ENCODE measurements at places on chromosomes 4 and X.

DNA sequence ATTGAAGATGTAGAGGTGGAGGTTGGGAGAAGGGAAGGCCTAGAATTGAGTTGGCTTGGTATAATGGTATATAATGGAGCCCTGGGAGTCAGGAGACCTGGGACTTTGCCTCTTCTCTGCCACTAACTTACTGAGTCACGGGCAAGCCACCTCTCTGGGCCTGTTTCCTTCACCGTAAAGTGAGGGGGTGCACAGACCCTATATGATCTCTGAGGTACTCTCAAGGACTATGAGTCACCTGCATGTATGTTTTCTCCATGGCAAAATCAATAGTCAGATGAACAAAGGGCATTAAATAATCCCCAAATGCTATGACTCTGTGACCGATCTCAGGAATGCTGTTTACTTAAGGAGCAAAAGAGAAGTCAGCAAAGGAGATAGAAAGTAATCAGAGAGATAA, 5.1 kb downstream of the P2RY4 start:
- DNase-seq: peak; percentile 8

DNA sequence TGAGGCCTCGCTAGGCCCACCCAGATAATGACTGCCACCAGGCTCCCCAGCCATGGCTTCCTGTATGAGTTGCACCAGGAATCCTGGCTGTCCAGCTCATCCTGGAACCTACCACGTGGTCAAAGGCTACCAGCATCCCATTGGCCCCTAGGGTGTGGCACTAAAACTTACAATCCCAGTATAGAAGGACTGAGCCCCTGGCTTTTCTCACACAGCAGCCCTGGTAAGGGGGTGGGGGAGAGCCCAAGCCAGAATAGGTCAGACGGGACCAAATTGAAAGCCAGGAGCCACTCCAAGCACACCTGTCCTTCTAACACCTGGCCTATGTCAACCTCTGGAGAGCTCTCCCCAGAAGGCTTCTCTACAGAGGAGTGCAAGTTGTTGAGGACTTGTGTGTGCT, 269.3 kb upstream of the AGTR2 start:
- no peak for DNase-seq

DNA sequence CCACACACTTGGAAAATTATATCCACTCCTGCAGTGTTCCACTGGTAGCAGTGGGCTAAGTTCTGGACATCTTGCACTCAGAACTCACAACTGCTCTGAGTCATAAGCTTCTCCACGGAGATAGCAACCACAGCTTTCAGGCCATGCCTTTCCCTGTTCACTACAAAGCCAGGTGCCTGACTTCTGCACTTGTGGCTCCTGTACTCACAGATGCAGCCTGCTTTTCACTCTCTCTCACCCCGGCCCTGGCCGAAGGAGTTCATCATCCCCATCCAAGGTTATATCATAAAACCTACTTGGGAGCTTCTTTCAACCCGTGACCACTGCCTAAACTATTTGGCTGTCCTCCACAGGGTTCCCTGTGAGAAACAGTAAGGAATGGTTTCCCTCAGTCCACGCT, 999.4 kb downstream of the GLUD2 start:
- DNase-seq: no peak

- DNase-seq: peak; percentile 87
These were observed 484.2 kb upstream of the HS3ST1 start for GRCh38 chr4:11912886-11913285.

DNA sequence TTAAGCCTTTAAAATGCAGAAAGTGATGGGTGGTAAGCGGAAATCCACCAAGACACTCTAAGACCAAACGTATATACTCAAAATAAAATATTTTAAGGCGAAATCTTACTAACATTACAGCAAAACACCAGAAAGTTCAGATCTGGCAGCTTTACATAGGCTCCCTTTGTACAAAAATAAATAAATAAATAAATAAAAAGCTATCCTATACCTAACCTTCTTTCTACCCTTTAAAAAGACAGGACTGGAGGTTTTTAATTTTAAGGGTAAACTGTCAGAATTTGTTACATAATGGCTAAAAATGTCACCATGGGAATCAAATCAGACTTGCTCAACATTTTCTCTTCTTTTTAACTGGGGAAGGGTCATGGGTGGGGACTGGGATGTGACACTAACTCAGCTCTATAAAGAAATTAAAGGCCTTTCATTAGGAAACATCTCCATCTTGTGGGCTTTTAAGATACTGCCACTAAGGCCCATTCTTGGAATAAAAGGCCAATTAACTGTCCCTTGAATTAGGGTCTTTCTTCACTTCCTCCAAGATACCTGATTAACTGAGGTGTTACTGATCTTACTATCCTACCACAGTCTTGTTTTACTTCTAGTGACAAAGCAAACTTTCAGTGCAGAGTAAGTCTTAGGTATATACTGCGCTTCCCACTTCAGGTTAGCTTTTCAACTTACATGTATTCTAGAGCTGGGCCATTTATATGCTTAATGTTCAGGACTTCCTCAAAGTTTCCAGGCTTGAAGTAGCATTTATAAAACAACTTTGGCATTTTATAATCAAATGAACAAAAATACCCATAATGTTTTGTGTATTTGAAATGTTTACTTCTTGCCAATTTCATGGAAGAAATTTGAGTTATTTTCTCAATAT, 13.3 kb downstream of the HNRNPD start:
- DNase-seq: peak; percentile 43

GRCh38 chr4:1603413-1604135, 80.5 kb downstream of the FAM53A start:
- DNase-seq: no peak

- no peak for DNase-seq
These were observed 52.7 kb downstream of the CXorf49B start for GRCh38 chrX:71815906-71816156.

- no peak for DNase-seq
These were observed 61.2 kb upstream of the CITED1 start for GRCh38 chrX:72366701-72367454.

GRCh38 chr4:141548791-141549190, 87.6 kb upstream of the IL15 start:
- DNase-seq: no peak

GRCh38 chrX:143429811-143430210, 87.5 kb downstream of the SPANXN3 start:
- no peak for DNase-seq

Measured in bronchial epithelial cell (primary cell).